ENCODE measurements at places on chromosomes 7 and 10.

- DNase-seq = peak; percentile 30
Measured at GRCh38 chr10:112375721-112376395, 1.9 kb downstream of the ACSL5 start.

DNA sequence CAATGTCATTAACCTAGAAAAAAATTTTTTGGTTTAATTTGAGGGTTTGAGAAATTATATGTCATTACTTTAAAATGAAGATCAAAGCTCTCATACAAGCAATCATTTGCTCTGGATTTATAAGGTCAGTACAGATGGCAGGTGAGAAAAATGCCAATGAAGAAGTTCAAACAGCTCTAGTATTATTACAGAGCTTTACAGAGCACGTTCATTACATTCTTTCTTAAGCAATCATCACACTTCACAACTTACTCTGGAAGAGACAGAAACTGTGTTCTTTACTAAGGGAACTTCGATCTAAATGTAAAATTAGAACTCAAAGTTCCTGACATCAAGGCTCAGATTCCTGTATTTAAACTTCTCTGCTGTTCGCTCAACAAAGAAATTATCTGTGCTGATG lies 153.4 kb downstream of the ATE1 start:
- peak; percentile 25 for DNase-seq

DNA sequence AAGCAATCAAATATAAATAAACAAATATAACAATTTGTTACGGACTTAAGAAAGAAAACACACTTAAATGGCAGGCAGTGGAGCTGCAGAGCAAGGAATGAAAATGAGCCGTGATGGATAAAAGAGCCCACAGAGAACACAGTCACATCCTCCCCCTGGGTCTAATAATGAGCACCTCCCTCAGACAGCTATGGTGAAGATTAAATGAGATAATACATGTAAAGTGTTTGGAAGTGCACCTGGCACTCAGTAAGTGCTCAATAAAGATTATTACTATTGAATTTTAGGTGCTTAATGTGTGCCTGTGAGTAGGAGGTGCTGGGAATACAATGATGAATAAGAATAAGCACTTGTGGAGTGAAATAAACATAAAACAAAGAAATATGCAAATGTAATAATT lies 49.1 kb upstream of the CABCOCO1 start:
- no peak for DNase-seq

- DNase-seq = no peak
Measured at GRCh38 chr7:71933426-71933825, 478.7 kb downstream of the CALN1 start.

DNA sequence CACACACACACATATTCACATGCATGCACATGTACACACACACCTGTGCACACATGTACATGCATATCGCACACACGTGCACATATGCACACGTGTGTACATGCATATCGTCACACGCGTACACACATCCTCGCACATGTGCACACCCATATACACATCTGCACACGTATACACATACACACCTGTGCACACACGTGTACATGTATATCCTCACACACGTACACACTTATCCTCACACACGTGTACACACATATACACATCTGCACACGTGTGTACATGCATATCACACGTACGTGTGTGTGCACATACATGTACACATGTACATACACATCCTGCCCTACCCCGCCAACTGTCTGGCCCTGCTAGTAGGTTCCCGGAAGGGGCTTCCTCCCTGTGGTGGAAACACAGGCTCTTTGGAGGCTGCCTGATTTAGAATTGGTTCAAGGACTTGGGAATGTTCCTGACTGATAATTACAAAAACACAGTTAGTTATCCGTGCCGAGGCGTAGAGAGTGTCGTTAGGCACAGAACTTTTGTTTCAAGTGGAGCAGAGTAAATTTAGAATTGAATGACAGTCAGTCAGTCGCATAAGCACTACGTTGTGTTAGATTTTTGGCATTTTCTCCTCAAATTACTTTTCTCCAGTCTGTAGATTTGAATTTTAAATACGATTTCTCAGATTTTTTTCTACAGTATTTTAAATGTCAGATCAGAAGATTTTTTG lies 18.5 kb upstream of the PRKAR1B start:
- no peak for DNase-seq

GRCh38 chr10:43177595-43177994 lies 39.4 kb downstream of the CSGALNACT2 start:
- no peak for DNase-seq

GRCh38 chr7:97218767-97219166 lies 101.3 kb downstream of the SDHAF3 start:
- peak; percentile 19 for DNase-seq

- DNase-seq = no peak
Measured at GRCh38 chr7:45944058-45944457, 23.0 kb upstream of the IGFBP3 start.
